Cortex of kidney (tissue), 1 donor: ENCODE measurements at places on chromosomes 12 and 14.

GRCh38 chr12:107593713-107594381, 91.8 kb upstream of the PWP1 start:
- no peak for DNase-seq

DNA sequence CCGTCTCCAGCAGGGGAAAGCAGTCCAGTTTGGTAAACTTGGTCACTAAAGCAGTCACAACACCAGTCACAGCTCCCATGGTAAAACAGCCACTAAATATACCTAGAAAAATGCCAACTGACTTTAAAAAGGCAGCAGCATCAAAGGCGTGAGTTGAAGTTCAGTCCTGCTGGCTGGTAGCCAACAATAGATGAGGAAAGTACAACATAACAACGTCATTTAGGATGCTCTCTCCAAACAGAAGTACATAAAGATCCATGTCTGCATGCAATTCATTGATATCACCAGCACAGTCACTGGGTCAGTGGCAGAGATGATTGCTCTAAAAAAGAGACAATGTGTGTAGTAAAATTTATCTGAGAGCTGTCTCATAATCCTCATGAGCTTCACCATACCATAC, 59.3 kb upstream of the TMPO start:
- DNase-seq: no peak

DNA sequence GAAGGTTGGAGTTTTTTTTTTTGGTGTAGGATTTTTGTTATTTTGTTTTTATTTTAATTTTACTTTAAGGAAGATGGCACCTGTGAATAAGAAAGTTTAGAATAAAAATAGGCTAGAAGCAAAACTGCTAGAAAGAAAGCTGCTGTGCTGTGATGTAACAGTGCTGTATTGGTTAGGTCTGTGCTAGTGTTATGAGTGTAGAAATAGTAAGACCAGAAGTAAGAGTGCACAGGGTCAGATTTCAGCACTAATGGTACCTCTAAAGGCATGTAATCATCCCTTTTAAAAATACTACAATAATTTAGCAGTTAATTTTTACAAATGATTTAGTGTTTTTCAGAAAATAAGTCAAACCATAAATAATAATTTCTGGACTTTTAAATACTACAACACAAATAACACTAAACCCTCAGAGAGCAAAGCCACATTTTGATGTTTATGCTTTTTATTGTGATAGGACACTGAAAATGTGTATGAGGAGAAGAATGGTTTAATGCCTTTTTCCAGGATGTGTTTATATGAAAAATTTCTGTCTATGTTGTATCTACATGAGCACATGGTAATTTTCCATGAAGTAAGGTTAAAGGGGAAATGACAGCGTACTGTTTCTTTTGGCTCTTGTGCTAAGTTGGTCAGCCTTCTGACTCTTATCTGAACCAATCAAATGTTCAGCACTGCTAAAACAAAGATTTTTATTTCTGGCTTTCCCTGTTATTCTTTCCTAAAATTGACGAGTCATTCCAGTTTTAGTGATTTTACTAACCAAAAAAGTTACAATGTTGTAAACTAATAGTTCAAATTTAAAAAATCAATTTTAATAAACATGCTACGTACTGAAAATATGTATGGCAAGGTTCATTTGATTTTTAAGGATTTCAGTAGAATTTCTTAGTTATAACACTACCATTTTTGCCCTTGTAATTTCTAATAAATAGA, 96.1 kb downstream of the PPHLN1 start:
- DNase-seq: no peak

DNA sequence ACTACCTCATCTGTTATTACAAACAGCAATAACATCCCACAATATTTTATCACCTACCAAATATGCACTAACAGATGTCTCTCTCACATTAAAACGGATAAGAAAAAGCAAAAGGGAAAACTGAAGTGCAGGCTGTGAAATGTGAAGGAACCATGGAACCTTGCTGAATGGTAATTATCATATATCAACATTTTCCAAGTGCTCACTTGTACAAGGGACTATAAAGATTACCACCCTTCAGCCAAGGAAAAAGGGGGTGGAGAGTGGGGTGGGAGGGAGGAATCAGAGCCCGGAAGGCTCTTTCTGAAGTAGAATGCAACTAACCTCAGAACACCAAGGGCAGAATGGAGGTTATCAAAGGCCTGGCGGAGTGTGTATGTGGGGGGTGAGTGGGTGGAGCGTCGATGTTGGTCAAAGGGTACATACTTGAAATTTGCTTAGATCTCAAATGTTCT, 1.2 kb downstream of the SNX6 start:
- DNase-seq: no peak

DNA sequence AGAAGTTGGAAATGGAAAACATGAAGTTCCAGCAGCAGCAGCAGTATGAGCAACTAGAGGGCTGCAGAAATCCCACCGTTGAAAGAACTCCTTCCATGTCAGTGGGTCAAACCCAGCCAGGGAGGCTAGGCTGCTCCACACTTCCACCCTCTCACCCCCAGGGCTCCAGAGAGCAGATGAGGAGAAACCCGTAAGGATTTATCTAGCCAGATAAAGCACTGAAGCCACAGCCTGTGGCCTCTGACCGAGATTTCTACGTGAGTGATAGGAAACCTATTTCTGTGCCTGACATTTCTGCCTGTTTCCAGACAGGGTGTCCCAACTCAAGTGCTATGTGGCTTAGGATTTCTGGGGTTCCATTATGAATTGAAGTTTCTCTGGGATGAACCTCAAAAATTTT, 100.0 kb upstream of the EEA1 start:
- DNase-seq: no peak

GRCh38 chr12:46260124-46260912, 8.5 kb downstream of the SLC38A1 start:
- no peak for DNase-seq

DNA sequence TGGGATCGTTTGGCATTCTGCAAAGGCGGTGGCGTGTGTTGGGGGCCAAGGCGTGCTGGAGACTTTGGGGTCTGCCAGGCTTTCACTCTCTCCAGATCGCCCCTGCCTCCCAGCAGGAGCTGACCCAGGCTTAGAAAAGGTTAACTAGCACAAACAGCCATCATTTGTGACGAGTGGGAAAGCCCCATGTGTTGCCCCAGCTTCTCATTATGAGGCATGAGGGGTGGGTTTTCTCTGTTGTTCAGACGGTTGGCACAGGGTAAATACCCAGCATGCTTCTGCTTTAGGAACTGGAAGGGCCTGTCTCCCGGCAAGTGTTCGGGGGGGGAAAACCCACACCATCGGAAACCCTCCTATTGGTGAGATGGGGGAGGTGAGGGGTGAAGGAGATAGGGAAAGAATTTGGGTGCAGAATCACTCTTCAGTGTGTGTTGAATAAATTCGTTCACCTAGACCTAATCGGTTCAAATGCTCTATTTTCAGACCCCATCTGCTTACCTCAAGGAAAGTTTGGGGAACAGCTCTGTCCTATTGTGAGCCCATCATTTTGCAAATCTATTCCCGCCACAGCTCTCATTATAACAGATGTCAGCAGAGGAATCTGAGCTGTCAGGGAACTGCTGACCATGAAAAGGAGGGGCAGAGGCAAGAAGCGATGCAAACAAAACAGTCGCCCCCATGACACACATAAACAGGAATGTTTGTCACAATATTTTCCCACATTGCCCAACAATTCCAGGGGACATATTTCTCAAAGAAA, 34.7 kb upstream of the C12orf42 start:
- no peak for DNase-seq

GRCh38 chr14:77276295-77276935, 5.4 kb upstream of the NGB start:
- DNase-seq: no peak

- no peak for DNase-seq
These were observed 23.1 kb downstream of the NUP37 start for GRCh38 chr12:102096855-102097254.

DNA sequence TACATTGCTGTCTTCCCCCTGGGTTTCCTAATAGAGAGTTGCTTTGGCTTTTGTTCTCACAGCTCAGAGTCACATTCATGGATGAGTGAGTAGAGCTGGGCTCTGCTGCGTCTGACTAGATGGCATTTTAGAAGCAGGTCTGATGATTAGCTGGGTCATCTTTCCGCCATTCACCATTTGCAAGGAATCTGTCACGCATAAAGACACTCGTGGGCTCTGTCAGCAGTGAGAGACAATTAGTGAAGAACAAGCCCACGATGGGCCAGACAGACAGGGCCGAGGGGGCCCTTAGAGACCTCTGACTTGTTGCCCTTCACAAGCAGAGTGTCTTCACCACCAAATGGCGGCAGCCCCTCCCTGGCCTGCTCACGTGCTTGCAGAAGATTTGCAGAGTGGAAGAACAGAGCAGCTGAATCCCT, 175.0 kb downstream of the CRADD start:
- DNase-seq: no peak

GRCh38 chr12:1595026-1595561, 713 bp upstream of the FBXL14 start:
- no peak for DNase-seq

DNA sequence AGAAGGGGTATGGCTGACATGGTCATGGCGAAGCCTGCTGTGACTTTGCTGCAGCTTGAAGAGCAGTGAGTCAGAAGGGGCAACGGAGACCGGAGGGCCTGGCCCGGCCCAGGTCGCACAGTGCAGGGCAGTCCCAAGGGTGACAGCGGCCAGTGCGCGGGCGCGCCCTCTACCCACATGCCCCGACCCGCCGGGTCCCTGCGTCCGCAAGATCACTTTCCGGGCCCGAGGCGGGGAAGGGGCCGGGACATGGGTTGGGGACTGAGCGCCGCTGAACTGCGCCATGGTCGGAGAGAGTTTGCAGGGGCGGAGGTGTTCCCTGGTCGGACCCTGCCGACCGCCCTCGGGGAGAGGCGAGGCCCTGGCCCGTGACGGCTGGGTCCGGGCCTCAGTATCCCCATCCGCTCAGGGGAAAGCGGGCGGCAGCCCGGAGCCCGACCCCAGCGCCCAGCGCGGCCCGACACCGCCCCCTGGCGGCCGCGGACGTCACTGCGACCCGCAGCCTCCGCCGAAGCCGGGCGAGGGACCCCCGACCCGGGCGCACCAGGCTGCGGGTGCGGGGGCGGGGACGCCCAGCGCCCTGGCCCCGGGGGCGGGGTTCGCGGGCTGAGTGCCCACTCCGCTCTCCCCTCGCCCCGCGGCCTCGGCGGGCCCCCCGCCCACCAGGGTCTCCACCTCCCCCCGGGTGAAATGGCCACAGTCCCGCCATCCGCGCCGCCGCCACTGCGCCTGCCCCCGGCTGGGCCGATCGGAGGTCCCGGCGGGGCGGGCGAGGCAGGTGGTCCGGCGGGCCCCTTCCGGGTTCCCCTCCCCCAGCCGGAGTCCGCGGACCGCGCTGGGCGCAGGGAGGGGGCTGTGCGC, 7.2 kb upstream of the ANKRD9 start:
- DNase-seq: no peak

GRCh38 chr14:104093366-104094055, 8.0 kb downstream of the ASPG start:
- DNase-seq: no peak

DNA sequence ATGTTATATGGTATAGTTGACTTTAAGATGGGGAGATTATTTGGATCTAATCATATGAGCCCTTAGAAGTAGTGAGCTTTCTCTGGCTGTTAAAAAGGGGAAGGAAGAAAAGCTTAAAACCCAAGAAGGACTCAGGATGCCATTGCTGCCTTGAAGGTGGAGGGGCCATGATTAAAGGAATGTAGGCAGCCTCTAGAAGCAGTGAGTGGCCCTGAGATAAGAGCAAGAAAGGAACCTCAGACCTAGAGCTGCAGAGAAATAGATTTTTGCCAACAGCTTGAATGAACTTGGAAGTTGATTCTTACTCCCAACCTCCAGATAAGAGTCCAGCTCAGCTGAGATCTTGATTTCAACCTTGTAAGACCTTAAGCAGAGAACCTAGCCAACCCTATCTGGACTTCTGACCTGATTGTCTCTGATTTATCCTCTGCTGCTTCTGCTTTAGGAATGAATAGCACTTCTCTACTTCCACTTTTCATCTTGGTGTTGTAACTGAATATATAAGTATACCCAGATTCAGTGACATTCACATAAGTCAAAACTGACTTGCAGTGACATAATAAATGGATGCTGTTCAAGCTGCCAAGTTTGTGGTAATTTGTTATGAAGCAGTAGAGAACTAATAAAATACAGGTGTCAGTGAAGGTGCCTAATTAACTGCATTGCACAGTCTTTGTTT, 33.5 kb downstream of the RAD51B start:
- no peak for DNase-seq

GRCh38 chr14:104935955-104936354, 11.3 kb downstream of the PLD4 start:
- no peak for DNase-seq

- no peak for DNase-seq
These were observed 5.9 kb upstream of the ASB8 start for GRCh38 chr12:48163150-48163747.

GRCh38 chr14:24920265-24921075, 129.5 kb downstream of the STXBP6 start:
- DNase-seq: no peak

- no peak for DNase-seq
These were observed 164.9 kb downstream of the ANO4 start for GRCh38 chr12:100959481-100959880.

- no peak for DNase-seq
These were observed 77.6 kb downstream of the GAS2L3 start for GRCh38 chr12:100651108-100651507.

DNA sequence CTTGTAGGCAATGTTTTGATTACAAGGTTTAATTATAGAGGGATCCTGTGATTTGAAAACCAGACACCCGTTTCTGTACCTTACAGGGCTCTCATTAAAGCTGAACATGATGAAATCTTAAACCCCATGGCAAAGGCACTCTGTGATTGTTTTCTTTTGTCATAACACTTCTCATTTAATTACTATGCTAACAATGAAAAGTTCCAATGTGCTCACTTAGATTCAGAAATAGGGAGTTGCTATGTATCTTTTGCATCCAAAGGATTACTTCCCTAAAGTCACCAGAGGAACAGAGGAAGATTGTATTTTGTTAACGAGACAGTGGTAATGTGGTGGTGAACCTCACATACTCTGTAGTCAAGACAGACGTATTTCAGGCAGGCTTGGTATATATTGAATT, 81.5 kb upstream of the MYF6 start:
- DNase-seq: no peak

DNA sequence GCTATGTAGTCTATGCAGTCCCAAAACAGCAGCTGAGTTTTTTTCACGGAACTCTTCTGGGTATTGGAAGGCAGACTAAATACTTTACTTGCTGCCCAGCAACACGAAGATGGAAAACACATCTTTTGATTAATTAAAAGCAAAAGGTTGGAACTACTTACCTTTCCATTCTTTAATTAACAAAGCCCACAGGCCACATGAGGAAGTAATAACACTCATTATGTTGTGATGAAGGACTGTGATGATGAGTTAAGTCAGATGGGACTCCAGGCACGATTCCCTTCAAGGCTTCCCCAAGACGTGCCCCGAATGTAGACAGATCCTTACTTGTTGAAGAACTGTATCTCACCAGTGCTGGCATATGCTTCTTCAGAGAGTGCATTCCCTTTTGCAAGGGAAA, 129.0 kb downstream of the WIF1 start:
- no peak for DNase-seq
